ENCODE measurements at places on chromosomes 7 and 10. TPM values are rescaled to one million over a fixed set of nuclear protein-coding genes. Genes with fewer than 3 reads are reported as not detected.

- DNase-seq, result no peak
Observed at GRCh38 chr10:51121861-51122260, 47.6 kb downstream of the PRKG1 start.

- no peak for DNase-seq
Observed at GRCh38 chr7:39291628-39292410, 274.4 kb upstream of the YAE1 start.

DNA sequence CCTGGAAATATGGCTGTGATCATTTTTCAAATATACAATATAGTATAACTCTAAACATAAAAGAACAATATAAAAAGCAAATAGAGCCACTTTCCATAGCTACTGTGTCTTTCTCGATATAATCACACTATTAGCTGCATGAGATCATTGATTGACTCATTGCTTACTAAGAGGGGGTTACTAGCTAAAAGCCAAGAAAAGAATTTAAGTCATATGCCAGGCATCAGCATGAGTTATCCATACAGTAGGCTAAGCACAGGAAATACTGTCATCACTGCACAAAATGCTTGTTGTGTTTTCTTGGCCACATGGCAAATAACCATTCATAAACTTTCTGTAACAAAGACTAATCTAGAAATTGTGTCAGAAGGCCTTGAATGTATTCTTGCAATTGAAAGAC lies 18.8 kb upstream of the ABCB5 start:
- DNase-seq, result no peak

- no peak for DNase-seq
Observed at GRCh38 chr7:1229202-1229947, 3.3 kb upstream of the UNCX start.

- DNase-seq, result no peak
Observed at GRCh38 chr10:8453587-8453986, 399.1 kb downstream of the GATA3 start.

GRCh38 chr7:135197906-135198655 lies 13.2 kb downstream of the WDR91 start:
- no peak for DNase-seq

GRCh38 chr7:55140941-55141278 lies 122.1 kb downstream of the EGFR start:
- DNase-seq, result no peak

The PDE1C gene
- total RNA-seq, result 0.83 TPM

The BTBD16 gene
- 5.6 TPM for total RNA-seq
